ENCODE measurements at places on chromosomes 5 and 9.

GRCh38 chr9:136661641-136662325, 933 bp upstream of the EGFL7 start:
- DNase-seq, result no peak

- DNase-seq, result no peak
Measured at GRCh38 chr5:119022017-119022745, 33.8 kb upstream of the DTWD2 start.

- no peak for DNase-seq
Measured at GRCh38 chr9:111064160-111064837, 26.0 kb upstream of the LPAR1 start.

DNA sequence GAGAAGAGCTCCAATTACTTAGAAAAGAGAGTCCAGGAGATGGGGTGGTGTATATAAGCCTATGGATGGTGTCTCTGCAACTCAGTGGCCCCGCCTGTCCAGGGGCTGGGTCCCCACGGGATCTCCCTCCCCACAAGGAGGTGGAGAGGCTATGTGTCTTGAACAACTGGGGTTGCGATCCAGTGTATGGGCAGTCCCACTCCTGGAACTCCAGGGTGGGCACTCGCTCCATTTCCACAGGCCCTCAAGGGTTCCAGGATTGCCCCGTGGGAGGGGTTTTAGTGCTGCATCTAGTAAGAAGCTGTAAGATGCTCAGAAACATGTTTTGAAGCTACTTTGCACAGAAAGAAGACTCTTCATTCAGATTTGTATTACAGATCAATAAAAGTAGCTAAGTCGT, 558 bp upstream of the SMAD5 start:
- no peak for DNase-seq

DNA sequence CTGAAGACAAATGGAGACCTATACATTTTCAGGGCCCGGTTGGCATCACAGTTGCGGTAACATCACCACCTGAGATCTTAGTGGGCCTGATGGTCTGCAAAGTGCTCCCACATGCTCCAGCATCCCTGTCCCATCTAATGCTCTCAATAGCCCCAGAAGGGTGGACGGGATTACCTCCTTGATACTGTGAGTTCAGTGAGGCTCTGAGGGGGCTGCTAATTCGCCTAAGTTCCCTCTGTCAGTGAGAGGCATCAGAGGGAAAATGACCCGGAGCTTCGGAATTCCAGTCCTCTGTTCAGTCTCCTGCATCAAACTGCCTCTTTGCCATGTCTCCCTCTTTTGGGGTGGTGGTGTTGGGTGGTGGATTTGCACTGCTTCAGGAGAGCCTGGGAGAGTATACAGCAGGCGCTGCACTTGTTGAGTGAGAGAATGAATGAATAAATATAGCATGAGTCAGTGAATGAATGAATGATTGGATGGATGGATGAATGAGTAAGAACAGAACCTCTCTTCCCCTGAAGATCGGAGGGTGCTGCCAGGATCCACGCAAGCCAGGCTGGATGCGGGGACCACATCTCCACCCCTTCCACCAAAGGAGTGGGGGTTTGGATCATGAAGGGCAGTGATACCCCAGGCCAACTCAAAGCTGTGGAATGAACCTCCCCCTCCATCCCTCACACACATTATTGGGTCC, 141.0 kb downstream of the GABBR2 start:
- DNase-seq, result no peak

GRCh38 chr5:36206913-36207312, 34.8 kb downstream of the NADK2 start:
- no peak for DNase-seq

DNA sequence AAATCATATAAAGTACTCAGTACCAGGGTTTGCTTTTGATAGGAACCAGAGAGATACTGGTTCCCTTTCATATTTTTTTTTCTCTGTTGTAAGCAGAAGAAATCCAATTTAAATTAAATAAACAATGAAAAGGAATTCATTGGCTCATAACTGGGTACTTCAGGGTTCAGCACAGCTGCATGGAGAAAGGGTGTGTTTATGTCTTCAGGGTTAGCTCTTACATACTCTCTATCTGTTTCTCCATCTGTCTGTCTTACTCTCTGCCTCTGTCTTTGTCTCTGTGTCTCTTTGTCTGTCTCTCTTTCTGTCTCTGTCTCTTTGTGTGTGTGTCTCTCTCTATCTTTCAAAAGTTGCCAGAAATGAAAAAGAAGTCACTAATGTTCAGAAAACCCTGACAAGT, 345.9 kb downstream of the MSX2 start:
- DNase-seq, result no peak

- peak; percentile 40 for DNase-seq
Measured at GRCh38 chr9:96417661-96418082, 498 bp downstream of the ZNF367 start.

DNA sequence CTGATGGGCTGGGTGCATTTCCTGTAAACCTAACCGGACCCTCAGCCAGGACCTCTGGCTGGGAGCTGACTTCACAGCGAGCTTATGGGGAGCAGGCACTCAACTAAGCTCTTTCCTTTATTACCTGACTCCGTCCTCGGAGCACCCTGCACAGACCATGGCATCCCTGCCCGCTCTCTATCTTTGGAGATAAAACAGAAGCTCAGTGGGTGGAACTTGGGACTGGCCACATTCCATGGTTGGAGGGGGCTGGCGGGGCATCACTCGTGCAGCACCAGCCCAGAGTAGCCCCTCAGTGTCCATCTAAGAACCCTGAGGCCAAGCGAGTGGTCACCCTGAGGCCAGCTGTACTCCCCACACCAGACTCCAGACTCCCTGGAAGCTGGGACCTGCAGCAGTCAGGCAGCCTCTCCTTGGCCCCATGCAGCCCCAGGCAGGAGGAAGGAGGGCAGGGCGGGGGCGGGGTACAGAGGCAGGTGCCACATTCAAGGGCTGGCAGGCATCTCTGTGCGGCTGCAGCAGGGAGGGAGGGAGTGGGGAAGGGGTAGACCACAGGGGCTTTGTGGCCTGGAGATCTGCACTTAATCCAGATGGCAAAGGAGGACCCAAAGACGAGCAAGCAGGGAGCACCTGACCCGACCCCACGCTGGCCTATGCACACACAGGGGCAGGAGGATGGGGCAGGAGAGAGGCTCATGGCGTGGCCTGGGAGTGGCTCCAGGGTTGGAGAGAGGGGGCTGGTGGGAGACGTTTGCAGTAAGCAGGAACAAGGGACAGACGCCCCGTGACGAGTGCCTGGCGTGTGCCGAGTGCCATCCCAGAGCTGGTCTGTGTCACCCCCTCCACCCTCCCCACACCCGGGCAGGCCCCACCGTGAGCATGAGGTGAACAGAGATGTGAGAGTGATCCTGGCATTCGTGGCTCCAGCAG, 26.1 kb downstream of the GLT6D1 start:
- DNase-seq, result no peak

DNA sequence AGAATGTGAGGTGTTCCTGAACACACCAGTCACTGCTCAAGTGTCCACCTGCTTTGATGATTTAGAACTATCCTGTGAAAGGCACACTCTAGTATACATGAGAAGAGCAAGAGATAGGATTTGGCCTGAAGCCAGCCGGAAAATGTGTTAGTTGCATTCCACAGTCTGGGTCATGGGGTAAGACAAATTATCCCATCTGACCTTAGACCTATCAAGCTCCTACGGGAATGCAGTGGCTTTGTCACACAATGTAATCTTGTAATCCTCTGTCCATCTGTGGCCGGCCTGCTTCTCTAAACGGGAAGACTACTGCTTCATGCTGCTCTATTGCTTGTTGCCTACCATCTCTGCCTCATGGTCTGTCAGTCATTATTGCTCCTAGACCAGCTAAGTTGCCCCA, 92.4 kb upstream of the PRRC1 start:
- DNase-seq, result no peak

GRCh38 chr9:116687754-116688135, 640 bp downstream of the TRIM32 start:
- DNase-seq, result no peak

DNA sequence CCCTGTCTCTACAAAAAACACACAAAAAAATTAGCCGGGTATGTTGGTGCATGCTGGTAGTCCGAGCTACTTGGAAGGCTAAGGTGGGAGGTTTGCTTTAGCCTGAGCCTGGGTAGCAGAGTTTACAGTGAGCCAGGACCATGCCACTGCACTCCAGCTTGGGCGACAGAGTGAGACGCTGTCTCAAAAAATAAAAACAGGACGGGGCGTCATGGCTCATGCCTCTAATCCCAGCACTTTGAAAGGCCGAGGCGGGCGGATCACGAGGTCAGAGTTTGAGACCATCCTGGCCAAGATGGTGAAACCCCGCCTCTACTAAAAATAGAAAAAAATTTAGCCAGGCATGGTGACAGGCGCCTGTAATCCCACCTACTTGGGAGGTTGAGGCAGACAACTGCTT, 40.3 kb downstream of the UBE2D2 start:
- DNase-seq, result no peak

DNA sequence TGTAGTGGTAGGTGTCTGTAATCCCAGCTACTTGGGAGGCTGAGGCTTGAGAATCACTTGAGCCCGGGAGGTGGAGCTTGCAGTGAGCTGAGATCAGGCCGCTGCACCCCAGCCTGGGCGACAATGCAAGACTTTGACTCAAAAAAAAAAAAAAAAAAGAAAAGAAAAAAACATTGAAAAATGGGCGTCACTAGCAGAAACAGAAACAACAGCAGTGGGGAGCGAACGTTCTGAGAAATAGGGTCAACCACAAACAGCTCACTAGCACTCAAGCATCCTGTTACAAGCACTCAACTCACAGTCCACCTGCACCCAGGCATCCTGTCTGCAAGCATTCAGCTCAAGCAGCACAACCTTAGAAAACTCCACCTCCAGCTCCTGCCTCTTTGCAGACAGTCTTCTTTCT, 17.2 kb downstream of the TRIM14 start:
- peak; percentile 72 for DNase-seq

DNA sequence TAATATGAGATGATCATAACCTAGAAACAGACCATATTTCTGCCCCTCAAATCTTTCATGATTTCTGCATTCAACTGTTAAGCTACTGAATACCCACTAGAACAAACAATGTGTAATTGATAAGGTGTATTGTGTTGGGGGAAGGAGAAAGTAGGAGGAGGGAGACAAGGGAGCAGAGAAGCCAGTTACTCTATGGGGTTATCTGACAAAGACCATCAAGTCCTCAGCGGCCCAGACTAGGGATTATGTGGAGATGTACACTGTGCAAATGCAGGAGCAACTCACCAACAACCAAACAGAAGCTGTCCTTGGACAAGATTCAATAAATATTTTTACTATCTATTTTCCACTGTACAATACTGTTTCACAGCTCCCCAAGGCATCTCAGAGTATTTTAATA, 2.7 kb downstream of the NRG2 start:
- no peak for DNase-seq

DNA sequence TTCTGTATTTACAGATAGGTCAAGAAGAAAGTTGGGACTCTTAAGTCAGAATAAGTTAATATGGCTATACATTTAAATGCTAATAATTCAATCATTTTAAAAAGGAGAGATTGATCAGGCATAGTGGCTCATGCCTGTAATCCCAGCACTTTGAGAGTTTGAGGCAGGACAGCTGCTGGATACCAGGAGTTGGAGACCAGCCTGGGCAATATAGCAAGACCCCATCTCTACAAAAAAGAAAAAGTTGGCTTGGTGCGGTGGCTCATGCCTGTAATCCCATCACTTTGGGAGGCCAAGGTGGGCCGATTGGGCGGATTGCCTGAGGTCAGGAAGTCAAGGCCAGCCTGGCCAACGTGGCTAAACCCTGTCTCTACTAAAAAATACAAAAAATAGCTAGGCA, 15.0 kb upstream of the GLDC start:
- no peak for DNase-seq

Measured in activated CD4-positive, alpha-beta T cell treated with anti-CD3 and anti-CD28 coated beads for 4 hours (primary cell).